ENCODE measurements at places on chromosomes 4 and X.

DNA sequence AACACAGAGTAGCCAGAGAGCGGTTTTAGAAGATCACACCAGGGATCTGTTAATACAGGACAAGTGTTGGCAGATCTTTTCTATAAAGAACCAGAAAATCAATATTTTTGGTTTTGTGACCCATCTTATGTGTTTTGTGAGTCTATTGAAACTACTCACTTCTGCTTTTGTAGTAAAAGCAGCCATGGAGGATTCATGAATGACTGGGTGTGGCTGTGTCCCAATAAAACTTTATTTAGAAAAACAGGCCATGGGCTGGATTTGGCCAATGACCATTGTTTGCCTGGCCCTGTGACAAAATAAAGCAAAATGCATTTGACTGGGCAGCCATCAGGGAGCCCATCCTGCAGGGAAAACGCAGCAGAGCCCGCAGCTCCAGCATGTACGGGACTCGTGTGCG lies 99.9 kb upstream of the ADRA2C start:
- no peak for DNase-seq

- peak; percentile 5 for DNase-seq
Observed at GRCh38 chrX:140918398-140919038, 83.9 kb upstream of the SPANXB1 start.

DNA sequence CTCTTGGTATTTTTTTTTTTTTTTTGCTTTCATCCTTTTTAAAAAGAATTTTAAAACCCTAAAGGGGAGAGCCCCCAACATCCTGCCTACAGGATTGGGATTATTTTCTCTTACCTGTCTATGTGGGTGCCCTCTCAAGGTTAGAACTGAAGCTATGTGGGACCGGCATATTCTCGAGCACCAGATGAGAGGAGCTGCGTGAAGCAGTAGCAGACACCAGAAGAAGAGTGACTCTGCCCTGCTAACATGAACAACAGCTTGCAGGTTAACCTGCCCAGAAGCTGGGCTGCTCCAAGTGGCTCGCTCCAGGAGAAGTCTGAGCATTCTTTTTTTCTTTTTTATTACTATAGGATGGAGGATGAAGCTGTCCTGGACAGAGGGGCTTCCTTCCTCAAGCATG lies 102.6 kb upstream of the SLC4A4 start:
- no peak for DNase-seq

- DNase-seq, result no peak
Observed at GRCh38 chr4:147175460-147176025, 229.9 kb upstream of the TTC29 start.

GRCh38 chrX:109732017-109732801 lies 848 bp downstream of the ACSL4 start:
- DNase-seq, result peak; percentile 10

GRCh38 chr4:52376132-52376704 lies 282.9 kb downstream of the USP46 start:
- no peak for DNase-seq

- no peak for DNase-seq
Observed at GRCh38 chr4:10998846-10999245, 314.3 kb upstream of the CLNK start.

DNA sequence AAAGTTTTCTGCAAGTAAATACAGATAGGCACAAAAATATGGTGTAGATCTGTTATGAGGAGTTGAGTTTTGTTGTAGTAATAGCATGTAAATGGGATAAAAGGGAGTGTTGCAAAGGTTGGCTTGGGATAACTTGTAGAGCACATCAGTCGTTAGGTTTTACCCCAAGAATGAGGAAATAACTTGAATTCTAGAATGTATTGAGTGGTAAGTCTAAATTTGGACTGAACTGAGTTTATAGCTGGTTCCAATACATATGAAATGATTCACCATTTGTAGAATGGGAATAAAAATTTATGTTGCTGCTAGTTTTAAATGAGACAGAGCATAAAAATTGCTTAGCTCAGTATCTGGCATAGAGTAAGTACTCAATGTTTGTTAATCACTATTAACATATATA lies 719.2 kb downstream of the FSTL5 start:
- no peak for DNase-seq

DNA sequence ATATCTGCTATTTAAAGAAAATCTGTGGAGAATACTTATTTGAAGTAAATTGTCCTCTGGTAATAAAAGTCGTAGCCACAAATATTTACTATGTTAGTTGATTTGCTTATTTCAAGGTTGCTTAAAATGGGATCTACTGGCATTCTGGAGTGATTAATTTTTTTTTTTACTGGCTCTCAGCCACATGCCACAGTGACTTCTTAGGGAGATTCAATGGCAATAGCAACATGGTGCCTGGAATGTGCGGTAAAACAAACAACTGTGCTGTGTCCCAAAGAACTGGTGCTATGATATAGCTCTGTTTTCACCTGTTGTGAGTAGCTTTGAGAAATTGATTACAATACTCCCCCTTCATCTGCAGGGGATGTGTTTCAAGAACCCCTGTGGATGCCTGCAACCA lies 324.3 kb downstream of the GPAT3 start:
- DNase-seq, result no peak

DNA sequence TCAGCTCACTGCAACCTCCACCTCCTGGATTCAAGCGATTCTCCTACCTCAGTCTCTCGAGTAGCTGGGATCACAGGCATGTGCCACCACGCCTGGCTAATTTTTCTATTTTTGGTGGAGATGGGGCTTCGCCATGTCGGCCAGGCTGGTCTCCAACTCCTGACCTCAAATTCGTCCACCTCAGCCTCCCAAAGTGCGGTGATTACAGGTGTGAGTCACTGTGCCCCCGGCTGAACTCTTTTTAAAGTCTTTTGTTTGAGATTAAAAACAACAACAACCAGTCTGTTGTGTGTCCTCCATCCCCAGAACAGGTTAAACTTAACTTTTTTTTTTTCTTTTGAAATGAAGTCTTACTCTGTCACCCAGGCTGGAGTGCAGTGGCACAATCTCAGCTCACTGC lies 36.3 kb upstream of the RBPJ start:
- no peak for DNase-seq

DNA sequence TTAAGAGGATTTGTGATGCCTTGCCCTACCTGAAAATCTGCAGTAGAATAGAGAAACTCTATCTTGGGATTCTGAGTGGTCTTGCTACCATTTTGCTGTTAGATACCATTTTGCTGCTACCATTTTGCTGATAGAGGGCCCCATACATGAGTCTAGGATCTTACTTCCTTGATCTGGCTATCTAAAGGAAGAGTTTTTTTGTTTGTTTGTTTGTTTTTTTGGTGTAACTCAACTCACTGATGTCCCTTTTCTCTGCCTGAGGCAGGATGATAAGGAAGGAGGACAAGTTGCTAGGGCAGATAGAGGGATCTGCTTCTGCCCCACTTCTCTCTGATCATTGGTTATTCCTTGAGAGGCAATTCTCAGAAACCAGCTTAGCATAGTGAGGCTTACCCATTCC lies 31.0 kb downstream of the XK start:
- no peak for DNase-seq

GRCh38 chr4:182684796-182685195 lies 232.4 kb downstream of the DCTD start:
- DNase-seq, result no peak

DNA sequence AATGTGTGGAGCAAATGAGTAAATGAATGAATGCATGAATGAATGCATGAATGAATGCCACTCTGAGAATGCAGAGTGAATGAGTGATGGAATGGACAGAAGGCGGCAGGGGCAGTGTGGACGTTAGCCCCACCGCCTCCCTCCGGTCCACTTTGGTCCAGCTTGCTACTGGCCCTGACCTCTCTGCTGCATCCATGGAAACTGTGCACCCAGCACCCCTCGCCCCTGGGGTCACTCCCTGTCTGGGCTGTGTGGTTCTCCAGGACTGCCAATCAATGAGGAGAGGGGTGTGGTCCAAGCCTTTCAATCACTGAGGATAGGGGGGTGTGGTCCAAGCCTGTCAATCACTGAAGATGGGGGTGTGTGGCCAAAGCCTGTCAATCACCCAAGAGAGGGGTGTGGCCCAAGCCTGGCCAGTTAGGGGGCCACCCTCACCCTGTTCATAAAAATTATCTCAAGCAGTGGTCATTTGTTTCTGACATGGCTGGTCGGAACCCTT lies 39.2 kb upstream of the ASMTL start:
- peak; percentile 67 for DNase-seq

GRCh38 chr4:51843309-51844152 lies 578 bp downstream of the DCUN1D4 start:
- no peak for DNase-seq

DNA sequence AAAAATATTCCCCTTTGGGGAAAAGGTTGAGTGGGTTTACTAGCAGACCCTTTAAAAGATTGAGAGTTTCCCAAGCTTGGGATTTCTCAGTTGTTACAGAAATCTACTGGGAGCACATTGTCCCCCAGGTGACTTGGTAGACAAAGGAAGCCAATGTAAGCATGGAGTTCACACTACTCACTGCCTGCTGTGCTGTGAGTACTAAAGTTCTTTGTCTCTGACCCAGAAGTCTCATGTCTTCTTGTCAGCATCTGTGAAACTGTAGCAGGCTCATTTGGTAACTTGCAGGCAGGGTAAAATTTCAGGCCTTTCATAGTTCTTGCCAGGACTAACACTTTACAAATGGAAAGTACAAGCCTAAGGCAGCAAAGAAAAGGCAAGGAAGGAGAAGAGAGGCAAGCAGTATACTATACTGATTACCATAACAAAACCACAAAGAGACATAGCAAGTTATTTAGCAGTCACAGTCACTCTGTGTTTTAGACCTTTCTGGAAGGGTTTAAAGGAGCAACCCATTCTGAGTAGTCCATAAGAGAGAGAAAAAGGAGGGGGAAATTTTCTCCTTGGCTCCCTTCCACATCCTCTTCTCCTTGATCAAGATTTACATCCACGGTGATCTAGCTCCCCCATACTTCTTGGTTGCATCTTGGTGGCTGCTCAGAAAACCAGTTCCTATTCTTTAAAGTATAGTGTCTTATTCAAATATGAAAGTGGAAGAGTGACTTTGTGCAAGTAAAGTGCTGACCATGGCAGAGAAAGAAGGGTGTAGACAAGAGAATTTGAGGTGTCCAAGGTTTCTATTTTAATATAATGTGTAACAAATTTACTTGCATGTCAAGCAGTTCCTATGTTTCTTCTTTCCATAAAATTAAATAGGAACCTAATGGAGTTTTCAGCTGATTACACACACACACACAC lies 160.0 kb upstream of the PDE5A start:
- DNase-seq, result no peak

DNA sequence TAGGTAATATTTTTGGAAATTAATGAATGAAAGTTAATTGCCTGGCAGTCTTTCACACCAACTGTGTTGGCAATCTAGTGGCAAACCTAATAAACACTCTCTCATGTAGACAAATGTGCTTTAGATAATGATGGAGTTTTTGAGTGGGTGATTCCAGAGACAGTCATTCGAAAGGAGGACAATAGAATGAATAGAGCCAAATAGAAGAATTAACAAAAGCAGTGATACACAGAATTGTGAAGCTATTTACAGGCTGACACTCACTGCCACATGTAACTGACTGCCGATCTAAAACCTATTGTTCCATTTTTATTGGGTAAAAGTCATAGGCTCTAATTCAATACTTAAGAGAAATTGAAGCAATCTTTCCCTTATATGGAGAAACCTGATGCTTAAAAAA lies 338.5 kb downstream of the PCDH7 start:
- DNase-seq, result no peak

DNA sequence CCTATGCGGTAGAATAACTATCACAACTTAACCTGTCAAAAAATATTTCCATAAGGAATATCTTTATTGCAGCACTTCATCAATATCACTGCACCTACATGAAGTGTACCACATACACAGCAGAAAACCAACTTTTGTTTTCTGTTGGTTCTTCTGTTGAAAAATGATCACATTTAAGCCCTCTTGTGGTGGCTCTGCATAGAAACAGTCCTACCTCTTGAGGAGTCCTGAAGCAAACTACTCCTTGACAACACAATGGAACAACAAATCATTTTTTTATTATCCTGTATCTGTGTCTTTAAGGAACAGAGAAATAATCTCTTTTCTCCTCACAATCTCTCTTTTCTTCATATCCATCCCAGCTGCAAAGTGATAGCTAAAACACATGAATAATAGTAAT lies 39.8 kb upstream of the ATOH1 start:
- DNase-seq, result no peak

GRCh38 chrX:42686706-42687105 lies 91.3 kb downstream of the PPP1R2C start:
- no peak for DNase-seq

GRCh38 chr4:104728380-104729122 lies 233.9 kb upstream of the CXXC4 start:
- no peak for DNase-seq

DNA sequence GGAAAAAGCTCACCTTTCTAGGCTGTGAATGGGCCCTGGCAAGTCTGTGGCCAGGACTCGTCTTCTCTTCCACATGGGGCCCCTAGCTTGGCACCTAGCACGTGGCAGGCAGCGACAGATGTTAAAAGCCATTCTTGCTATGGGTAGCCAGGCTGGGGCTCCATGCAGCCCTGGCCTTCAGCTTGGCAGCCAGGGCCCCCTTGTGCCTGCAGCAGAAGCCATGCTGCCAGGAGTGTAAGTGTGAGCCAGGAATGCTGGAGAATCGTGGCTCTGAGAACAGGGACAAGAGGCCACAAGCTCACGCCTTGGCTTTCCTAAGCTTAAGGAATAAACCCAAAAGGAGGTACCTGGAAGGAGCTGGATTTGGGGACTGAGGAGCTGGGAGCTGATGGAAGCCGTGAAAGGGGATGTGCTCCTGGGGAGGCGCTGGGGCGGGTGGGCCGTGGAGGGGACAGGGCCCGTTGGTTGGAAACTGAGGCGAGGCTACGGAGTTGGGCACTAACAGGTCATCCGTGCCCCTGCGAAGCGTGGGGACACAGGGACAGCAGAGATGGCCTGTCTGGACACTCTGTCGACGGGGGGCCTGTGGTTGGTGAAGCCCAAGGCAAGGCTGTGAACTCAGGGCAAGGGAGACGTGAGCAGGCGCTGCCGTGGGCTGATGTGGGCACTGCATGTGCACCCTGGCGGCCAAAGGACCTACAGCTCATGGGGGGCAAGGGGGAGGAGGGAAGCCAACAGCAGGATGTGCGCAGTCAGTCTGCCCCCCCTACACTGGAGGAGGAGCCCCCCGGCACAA lies 895 bp upstream of the OPN1LW start:
- DNase-seq, result no peak

DNA sequence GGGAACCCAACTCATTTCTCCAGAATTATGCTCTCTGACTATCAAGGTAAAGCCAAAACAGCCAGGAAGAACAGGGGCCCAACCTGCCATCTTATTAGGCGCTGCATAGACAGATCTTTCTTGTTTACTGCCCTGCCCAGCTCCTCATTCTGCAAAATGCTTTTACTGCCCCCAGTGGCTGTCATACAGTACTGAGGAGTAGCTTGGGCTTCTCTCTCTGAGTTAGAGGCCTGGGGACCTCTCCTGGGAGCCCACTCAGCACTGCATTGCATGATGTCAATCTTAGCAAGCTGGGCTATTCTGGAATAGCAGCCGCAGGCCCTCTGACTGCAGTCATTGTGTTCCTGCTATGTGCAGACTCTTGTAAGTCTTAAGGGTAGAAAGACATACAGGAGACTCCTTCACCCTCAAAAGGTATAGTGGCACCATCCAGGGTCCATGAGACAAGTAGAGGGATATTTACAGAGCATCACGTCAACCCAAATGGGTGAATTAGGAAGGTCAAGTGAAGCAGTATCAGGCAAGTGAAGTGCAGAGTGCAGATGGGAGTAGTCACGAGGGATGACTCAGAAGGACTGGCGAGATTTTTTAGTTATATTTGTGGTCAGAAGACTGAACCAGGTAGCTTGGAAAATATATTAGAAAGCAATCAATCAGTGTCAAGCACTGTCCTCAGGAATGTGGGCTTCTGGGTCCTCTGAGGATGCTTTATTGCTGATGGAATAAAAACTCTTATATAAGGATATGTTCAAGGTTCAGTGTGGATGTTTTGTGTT lies 294.1 kb upstream of the SFRP2 start:
- DNase-seq, result no peak

GRCh38 chr4:144597171-144597570 lies 48.8 kb upstream of the HHIP start:
- no peak for DNase-seq

All from activated T-cell treated with anti-CD3 and anti-CD28 coated beads for 48 hours (primary cell).